ENCODE measurements at places on chromosomes 13 and 19. TPM values are rescaled to one million over a fixed set of nuclear protein-coding genes. Genes with fewer than 3 reads are reported as not detected.

The CRLF1 gene
- 8.6 TPM for total RNA-seq

The OR10H1 gene
- total RNA-seq, result not detected

The SLC25A41 gene
- total RNA-seq, result 0.15 TPM

The ZNF723 gene
- total RNA-seq, result not detected

The TEX26 gene
- total RNA-seq, result not detected

The KANK3 gene
- total RNA-seq, result 7.6 TPM

The EMC10 gene
- total RNA-seq, result 158 TPM

The ELSPBP1 gene
- total RNA-seq, result not detected

The ZNF626 gene
- total RNA-seq, result not detected

The INSL3 gene
- not detected for total RNA-seq

The FLT1 gene
- 0.03 TPM for total RNA-seq

The ZNF223 gene
- total RNA-seq, result 3.2 TPM

The LILRA1 gene
- total RNA-seq, result not detected

The IZUMO4 gene
- total RNA-seq, result 0.81 TPM

The RYR1 gene
- 6.3 TPM for total RNA-seq

The TSHZ3 gene
- 3.0 TPM for total RNA-seq

The PEPD gene
- 127 TPM for total RNA-seq

The MAMSTR gene
- 0.50 TPM for total RNA-seq

The ZNF444 gene
- total RNA-seq, result 28.7 TPM
